Naive thymus-derived CD8-positive, alpha-beta T cell (primary cell): ENCODE measurements at places on chromosomes 2 and 18.
A peak's percentile ranks its signal among the peaks of the same experiment; 100 is the strongest.

DNA sequence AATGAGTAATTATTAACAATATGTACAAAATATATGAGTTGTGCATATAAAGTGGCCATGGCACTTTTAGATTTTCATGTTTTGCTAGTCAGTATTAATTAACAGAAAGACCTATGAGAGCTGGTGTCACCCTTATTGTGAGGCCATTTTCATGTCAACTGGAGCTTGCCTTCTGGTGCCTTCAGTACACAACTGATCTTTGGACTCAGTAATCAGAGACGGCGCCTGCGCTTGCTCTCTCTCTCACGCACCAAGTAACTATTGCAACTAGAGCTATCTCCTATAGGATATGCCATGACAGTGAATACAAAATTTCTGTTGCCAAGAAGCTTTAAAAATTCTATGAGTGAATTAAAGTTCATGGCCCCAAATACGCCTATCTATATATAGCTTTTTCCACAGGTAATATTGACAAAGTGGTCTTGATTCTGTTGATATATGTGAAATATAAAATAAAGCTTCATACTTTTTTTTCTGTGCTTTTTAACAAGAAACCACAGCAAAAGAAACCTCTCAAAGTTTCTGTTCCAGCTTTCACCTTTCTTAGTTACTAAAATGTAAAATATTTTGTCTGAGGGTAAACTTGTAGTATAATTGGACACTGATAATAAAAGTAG is 2.9 kb downstream of the SERTAD2 start:
- DNase-seq = no peak

DNA sequence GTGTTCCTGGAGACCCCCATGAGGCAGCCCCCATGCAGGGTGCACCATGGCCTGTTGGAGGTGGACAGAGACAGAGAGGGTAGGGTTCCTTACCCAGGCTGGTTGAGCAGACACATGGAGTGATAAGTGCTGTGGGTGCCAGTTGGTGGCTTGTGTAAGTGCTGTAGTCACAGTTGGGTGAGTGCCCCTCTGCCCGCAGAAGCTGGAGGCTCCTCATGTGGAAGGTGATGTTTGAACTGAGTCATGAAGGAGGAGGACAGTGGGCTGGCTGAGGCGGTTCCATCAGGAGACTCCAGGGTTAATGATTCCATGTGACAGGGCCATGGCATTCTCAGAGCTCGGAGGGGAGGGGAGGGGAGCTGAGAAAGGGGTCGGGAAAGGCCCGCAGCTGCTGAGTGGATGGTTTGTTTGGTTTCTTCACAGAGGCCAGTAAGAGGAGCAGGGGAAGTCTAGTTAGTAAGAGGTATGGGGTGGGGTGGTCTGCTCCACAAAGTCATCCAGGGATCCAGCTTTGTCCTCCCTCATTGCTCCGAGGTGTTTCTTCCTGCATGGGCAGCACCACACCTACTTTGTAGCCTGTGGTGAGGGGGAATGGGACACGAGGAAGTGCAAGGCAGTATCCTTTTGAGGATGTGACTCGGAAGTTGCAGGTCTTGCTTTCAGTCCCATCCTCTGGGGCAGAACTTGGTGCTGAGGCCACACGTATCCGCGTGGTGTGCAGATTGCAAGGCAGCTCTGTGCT is 13.6 kb downstream of the IMPA2 start:
- no peak for DNase-seq

- no peak for DNase-seq
Measured at GRCh38 chr18:25931126-25931525, 159.3 kb downstream of the SS18 start.

DNA sequence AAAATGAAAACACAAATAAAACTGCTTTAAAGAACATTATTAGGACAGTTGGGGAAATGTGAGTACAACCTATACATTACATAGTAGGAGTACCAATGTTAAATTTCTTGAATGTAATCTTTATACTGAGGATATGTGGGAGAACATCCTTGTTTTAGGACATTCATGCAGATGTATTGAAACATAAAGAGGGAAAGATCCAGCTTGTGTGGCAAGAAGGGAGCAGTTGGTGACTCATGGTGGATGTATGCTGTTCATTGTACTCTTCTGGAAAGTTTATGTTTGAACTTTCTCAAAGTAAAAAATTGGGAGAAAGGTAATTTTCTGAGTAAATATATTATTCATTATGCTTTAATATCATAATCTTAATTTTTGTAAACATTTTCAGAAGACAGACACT is 132.1 kb upstream of the DLGAP1 start:
- no peak for DNase-seq

DNA sequence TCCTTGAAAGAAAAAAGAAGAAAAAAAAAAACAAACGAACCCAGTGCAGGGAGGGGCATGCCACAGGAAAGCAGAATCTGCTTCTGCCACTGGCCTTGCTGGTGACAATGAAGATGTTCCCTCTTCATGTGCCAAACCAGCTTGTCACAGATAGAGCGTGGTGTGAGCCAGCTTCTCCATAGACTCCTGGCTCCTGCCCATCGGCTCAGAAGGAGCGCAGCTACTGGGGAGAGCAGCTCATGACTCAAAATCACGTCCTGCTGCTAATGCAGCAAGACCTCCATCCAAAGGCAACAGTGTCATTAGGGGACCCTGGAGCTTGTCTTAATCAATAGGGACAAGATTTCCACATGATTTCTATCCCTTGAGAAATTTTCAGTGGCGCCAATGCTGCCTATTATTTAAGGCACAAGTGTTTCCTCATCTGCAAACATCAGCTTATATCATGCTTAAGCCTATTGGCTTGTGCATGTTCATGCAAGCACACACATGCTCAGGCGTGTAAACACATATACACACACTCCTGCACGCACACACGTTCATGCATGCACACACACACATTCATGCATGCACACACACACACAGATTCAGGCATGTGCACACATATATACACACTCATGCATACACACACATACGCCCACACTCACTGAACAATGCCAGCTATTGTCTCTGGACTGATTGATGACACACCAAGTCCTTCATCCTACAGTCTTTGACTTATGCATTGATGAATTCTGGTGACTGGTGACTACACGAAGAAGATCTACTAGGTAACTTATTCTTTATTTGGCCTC is 682.0 kb upstream of the ID2 start:
- DNase-seq = no peak

DNA sequence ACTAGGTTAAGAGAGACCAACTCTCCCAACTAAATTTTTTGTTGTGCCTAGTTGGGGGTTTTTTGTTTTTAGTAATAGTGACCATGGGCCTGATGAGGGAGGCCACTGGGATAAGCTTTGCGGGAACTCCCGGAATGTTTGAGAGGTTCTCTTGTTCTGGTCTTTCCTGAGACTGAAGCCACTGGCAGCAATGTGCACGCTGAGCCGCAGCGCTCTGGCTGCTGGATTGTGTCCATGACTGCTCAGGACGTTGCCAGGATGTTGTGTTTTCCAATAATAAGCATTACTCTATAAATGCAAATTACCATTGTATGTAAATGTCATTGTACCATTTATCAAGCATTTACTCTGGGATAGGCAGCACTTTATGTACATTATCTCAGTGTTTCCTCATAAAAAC is 126.1 kb downstream of the GALNT1 start:
- DNase-seq = no peak

DNA sequence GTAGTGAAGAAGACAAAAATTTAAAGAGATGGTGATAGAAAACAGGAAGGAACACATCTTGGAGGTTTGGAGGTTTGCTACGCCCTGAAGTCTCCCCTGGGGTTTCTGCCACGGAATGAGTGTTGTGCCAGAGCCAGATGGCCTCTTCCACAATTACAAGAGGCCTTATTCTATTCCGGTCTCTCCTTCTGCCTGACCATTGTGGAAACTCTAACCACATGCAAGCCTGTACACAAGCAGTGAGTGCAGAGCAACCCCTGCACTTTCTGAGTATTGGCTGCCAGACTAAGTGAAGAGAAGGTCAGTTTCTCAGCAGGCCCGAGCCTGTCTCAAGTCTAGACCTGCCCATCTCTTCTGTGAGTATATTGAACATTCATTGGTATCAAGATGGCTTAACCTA is 22.7 kb upstream of the MYO1B start:
- DNase-seq = no peak

DNA sequence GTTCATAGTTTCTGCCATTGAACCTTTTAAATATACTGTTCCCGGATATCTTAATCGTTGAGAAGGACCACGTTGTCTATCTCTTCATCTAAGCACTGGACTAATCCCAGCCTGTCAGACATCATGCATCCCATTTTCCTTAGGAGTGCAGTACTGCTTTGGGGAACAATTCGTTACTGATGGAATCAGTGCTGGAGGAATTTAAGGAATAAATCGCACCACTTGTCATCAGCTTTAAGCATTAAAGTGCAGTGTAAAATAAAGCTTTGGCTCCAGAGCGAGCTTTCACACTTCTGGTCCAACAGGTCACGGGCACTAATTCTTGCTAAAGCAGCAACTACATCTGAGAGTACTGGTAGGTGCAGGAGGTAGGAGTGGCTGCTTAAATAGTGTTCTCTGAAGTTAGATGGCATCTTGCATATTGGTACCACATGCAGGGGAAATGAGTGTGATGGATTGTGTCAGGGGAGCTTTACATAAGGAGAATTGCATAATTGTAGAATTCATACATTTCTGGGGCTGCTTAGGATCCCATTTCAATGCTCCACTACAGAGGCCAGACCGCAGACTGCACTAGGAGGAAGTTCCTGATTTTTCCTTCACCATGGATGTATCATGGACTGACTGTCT is 105.7 kb upstream of the RASGRP3 start:
- DNase-seq = no peak

DNA sequence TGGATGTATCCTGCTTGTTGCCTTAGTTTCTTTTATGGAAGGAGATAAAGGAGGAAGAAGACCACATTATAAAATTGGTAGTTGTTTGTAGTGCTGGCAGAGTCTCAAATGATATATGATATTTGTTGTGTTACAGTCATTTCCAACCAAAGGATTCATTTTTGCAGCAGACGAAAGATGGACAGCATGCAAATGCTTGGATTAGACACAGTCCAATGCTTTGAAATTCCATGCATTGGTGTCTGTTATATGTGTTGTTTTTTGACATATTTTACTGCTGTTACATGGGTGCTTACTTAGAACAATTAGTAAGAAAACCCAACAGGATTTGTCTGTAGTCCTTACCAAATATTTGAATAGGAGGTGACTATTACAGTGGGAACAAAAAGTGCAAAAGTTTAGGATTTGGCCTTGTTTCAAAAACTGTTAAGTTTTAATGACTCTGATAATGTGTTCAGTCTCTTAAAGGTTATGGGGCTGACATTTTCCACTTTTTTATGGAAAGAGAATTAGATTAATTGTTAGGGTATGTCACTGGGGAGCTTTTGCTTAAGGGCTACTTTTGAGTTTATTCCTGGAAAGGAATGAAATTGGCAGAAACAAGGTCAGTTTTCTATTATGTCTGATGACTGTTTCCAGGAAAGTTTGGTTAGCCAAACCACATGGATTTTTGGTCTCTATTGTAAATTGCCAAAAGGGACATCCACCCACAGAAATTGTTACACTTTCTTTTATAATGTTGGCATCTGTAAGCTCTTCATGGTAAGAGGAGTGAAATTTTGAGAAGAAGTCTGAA is 229.4 kb upstream of the MMADHC start:
- DNase-seq = no peak

GRCh38 chr2:203500951-203501350 is 34.1 kb downstream of the RAPH1 start:
- DNase-seq = no peak

GRCh38 chr18:5983488-5983887 is 88.2 kb upstream of the TMEM200C start:
- DNase-seq = no peak

GRCh38 chr2:39447266-39448168 is 10.4 kb upstream of the MAP4K3 start:
- no peak for DNase-seq

GRCh38 chr2:9694661-9695234 is 64.0 kb upstream of the YWHAQ start:
- no peak for DNase-seq

DNA sequence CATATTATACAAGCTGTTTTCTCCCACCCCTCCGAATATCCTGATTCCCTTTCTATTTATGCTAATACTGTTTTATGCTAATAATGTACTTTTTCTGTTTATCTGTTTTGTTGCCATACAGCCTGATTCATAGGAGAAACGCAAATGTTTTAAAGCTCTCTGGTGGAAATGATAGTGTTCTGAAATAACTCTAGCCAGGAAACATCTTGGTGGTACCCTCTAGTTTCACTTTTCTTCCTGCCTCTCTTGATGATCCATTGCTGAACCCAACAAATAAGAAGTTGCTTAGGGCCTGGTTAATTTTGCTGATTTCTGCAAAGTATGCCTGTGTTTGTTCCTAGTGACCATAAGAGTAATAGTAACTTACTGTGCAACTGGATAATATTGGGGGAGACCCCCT is 148.4 kb upstream of the KCTD1 start:
- DNase-seq = no peak

GRCh38 chr2:7672027-7672684 is 754.9 kb downstream of the RNF144A start:
- DNase-seq = peak; percentile 66

DNA sequence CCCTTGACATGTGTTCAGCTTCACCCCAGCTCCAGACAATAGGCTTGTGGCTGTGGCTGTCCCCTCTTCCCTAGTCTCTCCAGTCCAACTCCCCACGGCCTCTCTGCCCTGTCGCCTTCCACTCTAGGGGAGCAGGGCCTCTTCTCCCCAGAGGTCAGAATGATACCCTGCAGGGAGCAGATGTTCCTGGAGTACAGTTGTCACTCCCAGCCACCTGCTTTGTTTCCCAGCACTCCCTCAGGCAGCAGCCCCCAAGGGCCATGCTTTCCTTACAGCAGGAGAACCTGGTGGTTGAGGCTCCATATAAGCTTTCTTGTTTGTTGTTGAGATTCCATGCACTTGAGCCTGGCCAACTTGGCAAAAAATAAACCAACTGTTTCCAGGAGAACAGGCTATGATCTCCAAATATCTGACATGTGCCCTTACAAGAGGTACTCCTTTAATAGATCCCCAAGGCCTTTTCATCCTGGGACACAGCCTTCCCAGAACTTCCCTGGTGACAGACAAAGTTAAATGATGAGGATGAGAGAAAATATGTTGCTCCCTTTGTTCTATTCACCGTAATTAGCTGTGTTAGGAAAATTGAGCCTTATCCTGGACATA is 45.1 kb downstream of the DPYSL5 start:
- no peak for DNase-seq

DNA sequence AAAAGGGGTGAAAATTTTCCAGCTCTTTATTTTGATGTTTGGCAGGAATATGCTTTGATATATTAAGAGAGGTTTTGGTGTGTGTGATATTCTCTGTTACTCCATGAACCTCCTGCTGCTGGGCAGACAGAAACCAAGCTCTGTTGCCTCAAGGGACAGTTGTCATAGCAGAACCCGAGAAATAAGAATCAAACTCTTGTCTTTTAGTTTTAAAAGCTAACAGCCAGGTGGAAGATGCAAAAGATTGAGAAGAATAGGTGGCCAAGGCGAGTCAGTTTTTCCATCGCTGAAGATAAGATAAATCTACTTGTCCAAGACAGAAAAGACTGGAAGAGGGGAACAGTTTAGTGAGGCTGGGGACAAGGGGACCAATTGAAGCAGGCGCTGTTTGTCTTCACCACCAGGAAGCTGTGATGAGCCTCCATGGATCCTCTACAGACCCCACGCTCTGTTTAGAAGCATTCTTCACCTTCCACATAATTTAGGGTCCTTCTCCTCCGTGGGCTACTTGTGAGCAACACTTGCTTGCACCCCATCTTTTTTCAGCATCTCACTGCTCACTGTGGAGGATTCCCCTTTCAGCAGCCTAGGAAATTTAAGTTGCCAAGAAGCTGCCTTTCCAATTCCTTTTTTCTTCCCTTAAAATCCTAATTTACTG is 23.9 kb downstream of the PMAIP1 start:
- DNase-seq = no peak

GRCh38 chr2:196274387-196274809 is 103.0 kb upstream of the STK17B start:
- DNase-seq = no peak
